ENCODE measurements at places on chromosomes 7 and 10. TPM values are rescaled to one million over a fixed set of nuclear protein-coding genes. Genes with fewer than 3 reads are reported as not detected.
A peak's percentile ranks its signal among the peaks of the same experiment; 100 is the strongest.

DNA sequence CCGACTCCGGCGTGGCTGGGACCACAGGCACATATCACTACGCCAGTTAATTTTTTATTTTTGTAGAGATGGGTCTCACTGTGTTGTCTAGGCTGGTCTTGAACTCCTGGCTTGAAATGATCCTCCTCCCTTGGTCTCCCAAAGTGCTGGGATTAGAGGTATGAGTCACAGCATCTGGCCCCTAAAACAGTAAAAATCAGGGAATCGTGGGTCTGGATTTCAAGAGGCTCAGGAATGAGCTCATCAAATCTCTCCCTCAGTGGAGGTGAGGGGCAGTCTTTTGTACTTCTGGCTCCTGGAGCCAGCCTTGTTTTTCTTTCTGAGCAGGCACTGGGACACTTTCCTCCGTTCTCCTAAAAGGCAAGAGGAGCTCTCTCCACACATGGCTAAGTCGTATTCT is 32.1 kb upstream of the RHEB start:
- DNase-seq, result no peak

GRCh38 chr7:37284285-37284684 is 164.4 kb downstream of the ELMO1 start:
- DNase-seq, result no peak

- no peak for DNase-seq
Observed at GRCh38 chr10:79542626-79543025, 17.6 kb downstream of the SFTPA2 start.

- no peak for DNase-seq
Observed at GRCh38 chr10:59950105-59950504, 43.7 kb upstream of the CCDC6 start.

- no peak for DNase-seq
Observed at GRCh38 chr10:88131511-88132139, 268.2 kb downstream of the PTEN start.

- no peak for DNase-seq
Observed at GRCh38 chr7:32299133-32299702, 191.0 kb downstream of the LSM5 start.

DNA sequence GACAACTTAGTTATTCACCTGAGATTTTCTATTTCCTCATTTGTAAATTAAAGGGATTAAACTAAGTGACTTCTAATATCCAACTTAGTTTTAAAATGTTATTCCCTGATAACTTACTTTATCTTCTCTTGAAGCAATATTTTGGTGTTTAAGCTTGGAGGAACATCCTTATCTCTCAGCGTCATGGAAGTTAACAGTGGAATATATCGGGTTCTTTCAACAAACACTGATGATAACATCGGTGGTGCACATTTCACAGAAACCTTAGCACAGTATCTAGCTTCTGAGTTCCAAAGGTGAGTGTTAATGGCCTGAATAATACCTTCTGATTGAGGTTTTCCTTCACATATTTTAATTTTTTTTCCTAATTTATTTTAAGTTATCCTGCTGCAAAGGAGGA is 14.1 kb downstream of the HSPA14 start:
- DNase-seq, result no peak

- DNase-seq, result no peak
Observed at GRCh38 chr7:43249823-43250145, 137.3 kb downstream of the HECW1 start.

DNA sequence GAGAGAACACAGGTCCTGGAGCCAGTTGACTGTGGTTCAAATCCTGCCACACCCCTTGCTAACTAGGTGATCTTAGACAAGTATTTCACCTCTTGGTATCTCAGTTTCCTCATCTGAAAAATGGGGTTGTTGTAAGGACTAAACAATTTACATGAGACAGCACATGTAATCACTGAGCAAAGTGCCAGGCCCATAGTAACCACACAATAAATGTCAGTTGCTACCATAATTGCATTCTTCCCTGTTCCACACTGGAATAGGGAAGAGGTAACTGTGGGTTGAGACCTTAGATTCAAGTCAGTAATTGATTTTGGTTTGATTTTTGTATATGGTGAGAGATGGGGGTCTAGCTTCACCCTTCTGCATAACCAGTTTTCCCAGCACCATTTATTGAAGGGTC is 91.4 kb upstream of the PDLIM1 start:
- DNase-seq, result no peak

DNA sequence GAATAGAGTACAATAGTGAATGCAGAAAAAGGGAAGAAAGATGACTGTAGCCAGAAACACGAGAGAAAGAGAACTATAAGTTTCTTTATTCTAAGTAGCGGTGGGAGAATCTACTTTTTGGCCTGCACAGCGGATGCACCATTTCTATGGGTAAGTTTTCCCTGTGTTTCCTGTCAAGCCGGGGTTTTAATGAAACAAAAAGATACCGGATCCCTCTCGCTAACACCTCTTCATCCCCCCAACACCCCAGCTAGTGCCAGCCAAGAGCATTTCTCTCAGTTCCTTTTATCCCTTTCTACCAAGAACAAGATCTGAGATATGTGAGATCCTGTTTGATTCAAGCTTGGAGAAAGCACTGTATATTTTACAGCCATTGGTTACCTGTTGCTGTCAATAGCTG is 14.7 kb downstream of the PTPRZ1 start:
- DNase-seq, result no peak

DNA sequence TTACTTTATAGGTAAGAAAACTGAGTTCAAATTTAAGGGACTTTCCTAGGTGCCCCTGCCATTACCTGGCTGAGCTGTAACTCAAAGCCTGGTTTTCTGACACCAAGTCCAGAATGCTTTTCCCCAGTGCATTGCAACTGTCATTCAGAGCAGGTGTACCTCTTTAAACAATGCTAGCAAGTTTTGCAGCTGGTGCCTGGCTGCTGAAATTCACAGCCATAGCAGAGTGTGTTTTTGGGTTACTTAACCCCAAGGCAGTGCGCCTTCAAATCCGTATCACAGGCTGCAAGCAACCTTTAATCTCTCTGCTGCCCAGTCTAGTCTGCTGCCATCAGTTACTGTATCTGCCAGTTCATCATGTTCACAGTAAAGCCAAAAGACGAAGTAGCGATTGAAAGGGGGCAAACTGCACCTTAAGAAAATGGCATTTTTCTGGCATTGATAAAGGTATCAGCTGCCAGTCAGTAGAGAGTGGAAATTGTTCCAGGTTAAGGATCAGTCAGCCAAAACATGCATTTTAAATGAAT is 265.4 kb downstream of the CSTF2T start:
- DNase-seq, result no peak

DNA sequence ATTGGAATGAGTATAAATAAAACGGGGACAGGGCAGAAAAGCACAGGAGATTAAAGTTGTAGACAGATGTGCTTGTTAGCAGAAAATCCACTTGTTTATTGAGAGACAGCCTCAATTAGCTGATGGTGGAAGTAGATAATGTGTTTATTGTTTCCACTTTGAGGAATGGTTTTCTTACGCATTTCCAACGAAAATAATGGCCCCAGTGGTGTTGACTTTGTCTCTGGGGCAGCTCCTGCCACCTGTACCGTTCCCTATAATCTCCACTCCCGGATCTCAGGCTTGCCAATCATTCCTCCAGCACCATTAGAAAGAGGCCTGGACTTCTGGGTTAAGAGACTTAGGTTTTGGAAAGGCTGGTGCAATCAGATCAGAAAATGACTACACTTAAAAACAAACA is 638.7 kb downstream of the PARD3 start:
- no peak for DNase-seq

DNA sequence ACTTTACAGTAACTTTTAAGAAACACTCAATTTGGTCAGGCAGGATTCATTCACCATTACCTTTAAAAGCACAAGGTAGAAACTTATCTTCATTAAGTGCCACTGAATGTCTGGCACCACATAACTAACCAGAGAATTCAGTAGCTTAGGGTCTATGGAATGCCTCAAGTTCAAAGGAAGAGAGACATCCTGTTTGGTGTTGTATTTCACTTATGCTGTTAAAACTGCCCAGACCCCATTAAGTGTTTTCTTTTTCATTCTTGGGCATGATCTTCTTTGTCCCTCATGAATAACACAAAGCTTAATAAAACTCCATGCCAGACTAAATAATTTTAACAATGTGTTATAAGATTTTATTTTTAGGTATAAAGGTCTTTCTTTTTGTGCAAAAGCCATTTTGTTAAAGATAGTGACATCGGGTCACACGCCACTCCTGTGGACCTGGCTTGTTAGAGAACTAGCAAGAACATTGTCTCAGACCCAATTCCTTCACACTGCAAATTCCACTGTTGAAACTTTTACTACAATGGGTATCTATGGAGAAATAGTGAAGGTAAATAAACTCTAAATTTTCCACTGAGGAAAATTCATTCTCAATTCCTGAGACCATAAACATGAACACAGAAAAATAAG is 221.0 kb downstream of the TWIST1 start:
- no peak for DNase-seq

- peak; percentile 52 for DNase-seq
Observed at GRCh38 chr7:135098391-135098790, 49.5 kb upstream of the TMEM140 start.

- DNase-seq, result peak; percentile 24
Observed at GRCh38 chr7:55593515-55594318, 21.4 kb upstream of the VOPP1 start.

- DNase-seq, result no peak
Observed at GRCh38 chr10:1377231-1377630, 321.0 kb downstream of the WDR37 start.

- no peak for DNase-seq
Observed at GRCh38 chr7:77727527-77727926, 31.3 kb downstream of the RSBN1L start.

- peak; percentile 34 for DNase-seq
Observed at GRCh38 chr7:43906331-43907010, at the start of gene URGCP. Gene URGCP (minus strand): TSS chr7:43906596. CDS start chr7:43906575, 21 bp downstream.

GRCh38 chr10:106775127-106775526 is 389.4 kb downstream of the SORCS1 start:
- DNase-seq, result no peak

DNA sequence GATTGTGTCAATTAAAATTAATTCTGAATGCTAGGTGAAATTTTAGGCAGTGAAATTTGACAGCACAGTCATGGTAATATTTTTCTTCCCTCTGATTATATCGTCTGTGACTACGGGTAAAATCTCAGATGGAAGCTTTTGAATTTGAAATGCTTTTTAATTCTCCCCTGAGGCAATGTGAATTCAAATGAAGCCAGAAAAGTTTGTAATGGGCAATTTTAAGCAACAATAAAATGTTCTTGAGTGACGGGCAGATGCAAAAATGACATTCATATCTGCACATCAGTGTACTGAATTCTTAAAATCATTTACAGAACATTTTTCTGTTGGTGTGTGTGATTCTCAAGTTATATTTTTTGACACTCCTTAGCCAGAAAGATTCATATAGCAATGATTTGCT is 134.5 kb downstream of the NSUN6 start:
- no peak for DNase-seq

GRCh38 chr7:133022661-133023060 is 59.2 kb downstream of the CHCHD3 start:
- no peak for DNase-seq

GRCh38 chr10:106011250-106011649 is 1153.3 kb downstream of the SORCS1 start:
- no peak for DNase-seq

DNA sequence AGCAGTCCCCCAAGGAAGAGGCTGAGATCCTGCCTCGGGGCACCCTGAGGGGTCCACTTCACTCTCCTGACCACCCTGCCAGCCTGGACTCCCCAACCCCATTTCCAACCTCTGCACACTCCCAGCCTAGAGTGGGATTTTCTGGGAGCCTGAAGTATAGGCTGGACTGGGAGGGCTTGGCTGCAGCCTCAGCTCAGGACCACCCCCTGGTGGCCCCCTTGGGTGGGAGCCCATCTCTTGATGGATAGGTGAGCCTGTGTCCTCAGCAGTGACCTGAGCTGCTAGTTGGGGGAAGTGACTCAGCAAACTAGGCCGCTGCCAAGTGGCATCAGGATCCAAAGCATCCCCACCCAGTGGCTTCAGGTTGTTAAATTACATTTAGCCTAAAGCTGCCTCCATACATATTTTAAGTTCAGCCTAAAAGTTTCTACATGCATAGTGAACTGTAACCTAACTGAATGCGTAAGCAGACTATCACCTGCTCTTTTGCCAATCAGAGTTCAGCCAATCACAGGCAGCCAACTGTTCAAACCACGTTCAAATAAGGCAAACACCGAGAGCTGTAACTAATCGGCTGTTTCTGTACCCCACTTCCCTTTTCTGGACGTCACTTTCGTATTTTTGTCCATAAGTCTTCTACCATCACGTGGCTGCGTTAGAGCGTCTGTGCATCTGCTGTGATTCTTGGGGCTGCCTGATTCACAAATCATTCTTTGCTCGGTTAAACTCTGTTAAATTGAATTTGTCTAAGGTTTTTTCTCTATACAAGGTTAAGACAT is 144.0 kb downstream of the PLPP4 start:
- no peak for DNase-seq

DNA sequence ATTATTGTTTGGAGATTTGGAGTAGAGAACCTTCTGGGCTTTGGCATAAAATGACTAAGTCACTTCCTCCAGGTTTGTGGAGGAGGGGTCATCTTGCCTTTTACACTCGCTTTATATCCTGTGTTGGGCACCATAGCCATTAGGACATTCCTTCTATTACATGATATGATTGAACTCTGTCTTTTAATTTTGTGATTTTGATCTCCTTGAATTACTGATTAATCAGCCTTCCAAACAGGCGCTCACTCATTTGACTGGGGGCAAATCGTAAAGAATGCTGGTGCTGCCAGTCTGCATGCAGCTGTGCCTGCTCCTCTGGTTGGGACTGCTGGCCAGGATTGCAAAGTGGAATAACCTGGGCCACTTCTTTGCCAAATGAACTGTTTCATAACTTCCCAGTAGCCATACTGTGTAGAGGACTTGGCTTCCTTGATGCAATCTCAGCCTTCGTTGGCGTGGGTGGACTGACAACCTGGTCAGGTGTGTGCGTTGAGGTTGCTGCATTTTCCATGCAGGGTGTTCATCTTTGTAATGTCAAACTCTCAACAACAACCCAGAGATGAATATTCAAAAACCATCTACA is 65.9 kb upstream of the RAB11FIP2 start:
- DNase-seq, result no peak

DNA sequence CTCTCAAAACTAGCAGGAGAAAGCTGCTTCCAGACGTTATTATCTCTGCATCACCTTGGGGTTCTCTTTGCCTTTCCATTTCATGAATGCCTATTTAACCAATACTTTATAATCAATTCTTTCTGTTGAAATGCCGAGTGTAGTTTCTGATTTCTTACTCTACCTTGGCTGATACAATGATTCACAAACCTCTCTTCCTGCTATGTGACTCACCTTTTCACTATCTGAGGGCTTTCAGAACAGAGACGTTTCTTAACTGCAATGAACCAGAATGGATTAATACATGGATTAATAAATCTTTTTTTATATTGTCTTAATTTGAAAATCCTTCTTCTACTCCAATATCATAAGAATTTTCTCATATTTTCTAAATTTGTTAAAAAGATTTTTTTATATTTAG is 46.4 kb upstream of the ZNF746 start:
- no peak for DNase-seq

GRCh38 chr10:68471063-68471585 is 649 bp downstream of the DNA2 start:
- DNase-seq, result no peak

- DNase-seq, result no peak
Observed at GRCh38 chr10:48526011-48526821, 78.7 kb downstream of the ARHGAP22 start.

FRMD4A gene
- total RNA-seq, result 4.2 TPM

FEZF1 gene
- total RNA-seq, result 0.17 TPM

CALML5 gene
- not detected for total RNA-seq

SEMA3A gene
- total RNA-seq, result 73.9 TPM

GNAT3 gene
- total RNA-seq, result not detected

TLL2 gene
- total RNA-seq, result 0.12 TPM

ABCB4 gene
- 0.07 TPM for total RNA-seq

EIF4H gene
- 619 TPM for total RNA-seq

GHRHR gene
- total RNA-seq, result not detected

ZNF398 gene
- 10.2 TPM for total RNA-seq
